ENCODE measurements at places on chromosomes 5 and 9.

- DNase-seq: no peak
Observed at GRCh38 chr5:2762744-2763532, 11.5 kb upstream of the IRX2 start.

DNA sequence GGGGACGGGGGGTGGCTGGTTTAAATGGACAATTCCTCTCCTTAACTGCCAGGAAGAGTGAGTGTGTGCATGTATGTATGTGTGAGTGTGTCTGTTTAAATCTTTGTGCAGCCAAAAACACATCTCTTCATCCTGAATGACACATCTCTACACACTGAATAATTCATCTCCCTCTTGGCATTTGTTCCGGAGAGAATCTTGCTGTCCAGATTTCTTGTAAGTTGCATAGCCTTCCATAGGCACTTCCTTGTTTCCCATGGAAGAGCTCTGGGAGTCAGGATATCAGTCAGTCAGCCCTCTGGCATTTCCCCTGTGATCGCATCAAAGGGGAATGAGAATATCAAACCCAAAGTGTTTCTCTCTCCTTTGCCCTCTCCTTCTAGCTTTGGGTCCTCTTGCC lies 74.7 kb downstream of the WWC1 start:
- no peak for DNase-seq

GRCh38 chr5:13501176-13501575 lies 443.3 kb downstream of the DNAH5 start:
- DNase-seq: no peak

GRCh38 chr9:70861797-70862196 lies 259.6 kb downstream of the TRPM3 start:
- no peak for DNase-seq

DNA sequence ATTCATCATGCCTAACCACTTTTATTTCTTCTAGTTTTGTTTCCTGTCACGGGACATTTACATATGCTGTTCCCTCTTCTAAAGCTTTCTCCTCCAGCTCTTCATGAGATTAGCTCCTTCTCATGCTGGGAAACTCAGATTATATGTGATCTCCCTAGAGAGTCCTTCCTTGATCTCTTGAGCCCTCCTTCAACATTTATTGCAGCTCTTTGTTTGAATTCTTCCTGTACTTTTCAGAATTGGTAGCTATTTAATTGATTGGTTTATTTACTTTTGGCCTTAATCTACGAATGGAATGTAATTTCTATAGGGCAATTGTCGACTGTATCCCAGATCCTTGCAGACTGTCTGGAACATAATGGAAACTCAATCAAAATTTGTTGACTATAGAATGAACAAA lies 9.7 kb upstream of the TRPM3 start:
- no peak for DNase-seq

- no peak for DNase-seq
Observed at GRCh38 chr9:14089051-14089803, 224.7 kb downstream of the NFIB start.

GRCh38 chr5:54832858-54833257 lies 152.5 kb downstream of the ESM1 start:
- no peak for DNase-seq

GRCh38 chr5:122753500-122753899 lies 21.4 kb upstream of the SNX2 start:
- no peak for DNase-seq

DNA sequence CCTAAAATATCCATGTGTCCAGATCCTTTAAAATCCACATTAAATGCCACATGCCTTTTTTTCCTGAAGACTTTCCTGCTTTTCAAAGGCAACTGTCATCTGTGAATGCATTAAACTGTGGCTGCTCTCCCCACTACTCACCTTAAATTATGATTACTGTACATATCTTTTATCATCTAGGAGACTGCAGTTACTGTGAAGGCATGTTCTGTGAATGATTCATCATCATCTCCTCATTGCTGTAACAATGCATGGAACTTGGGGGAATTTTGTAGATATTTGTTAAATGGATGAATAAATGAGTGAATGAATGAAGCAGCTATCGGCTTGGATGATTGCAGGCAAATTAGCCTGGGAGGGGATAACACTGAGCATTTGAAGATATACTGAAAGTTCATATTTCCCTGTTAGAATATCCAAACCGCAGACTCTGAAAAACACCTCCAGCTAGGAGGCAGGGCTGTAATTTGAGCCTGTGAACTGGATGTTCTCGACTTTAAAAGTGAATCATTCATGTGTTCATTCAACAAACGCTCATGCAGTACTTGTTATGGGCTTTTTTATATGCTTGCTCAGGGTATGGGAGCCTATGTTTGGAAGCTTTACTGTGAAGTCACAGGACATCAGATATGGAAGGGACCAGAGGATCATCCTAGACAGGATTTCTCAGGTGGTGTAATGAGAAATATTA lies 519.2 kb downstream of the KIF4B start:
- DNase-seq: no peak

DNA sequence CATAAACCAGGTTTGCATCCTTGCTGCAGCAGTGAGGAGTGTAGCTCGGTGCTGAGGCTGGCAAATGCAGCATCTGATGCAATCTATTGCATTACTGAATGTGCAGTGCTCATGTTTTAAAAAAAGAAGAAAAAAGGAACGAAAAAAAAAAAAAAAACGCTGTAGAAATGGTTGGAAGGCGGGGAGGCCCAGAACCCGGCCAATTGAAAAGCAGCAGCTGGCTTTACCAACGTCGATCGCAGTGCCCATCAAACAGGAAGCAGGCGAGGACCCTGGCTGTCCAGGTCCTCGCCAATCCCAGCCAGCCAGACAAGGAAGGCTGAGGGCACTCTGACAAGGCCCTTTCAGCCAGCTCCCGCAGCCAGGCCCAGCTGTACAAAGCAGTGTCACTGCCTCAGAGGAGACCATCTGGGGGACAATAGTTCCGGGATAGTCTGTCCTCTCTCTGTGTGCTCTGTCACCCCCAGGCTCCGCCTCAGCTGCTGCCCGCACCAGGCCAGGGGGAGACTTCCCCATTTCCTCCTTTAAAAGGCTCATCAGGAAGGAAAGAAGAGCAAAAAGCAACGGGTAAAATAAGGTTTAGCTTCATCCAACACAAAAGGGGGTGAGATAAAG lies 21.8 kb upstream of the CPEB4 start:
- no peak for DNase-seq

DNA sequence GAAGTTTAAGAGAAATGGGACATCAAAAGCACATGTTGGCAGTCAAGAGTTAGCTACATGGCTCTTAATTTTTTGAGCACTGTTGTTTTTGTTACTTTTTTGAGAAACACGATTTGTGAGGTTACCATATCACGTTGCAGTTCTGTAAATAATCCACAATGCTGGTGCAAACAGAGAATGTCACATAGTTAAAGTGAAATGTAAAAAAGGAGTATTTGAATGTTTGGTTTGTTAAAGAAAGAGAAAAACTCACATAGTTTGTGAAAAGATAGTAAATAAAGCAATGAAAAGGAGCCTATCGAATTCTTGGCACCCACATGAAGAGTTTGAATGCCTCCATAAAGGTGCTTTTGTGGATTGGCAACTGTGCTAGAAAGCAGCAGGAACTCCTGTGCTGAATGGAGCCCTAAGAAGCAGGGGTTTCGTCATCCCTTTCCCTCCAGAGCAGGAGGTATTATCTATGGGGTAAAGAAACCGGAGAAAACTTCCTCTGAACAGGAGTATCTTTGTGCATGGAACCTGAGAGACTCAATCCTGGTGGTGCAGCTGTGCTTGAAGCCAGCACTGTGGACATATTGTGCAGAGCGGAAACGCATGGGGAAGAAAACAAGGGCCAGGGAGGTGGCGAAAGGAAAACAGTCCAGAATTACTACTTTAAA lies 148.5 kb upstream of the OTULINL start:
- no peak for DNase-seq

- no peak for DNase-seq
Observed at GRCh38 chr5:152331718-152332117, 73.4 kb downstream of the NMUR2 start.

DNA sequence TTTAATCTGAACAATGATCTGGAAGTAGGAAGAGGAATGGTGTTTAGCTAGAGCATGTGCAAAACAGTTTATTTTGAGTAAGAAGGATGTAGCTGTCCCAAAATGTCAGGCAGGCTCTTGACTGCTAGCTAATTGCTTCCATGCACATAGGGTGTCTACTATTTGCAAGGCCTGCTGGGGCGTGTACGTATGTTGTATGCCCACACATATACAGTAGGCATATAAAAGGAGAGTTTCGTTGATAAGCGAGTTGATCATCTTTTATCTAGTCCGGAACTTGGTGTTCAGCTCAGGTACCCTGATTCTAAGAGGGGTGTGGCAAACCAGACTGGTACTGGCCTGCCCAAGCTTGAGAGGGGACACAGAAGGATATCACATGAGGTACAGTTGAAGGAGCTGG lies 177.2 kb downstream of the GOLPH3 start:
- no peak for DNase-seq
